Chondrocyte (in vitro differentiated cells): ENCODE measurements at places on chromosomes 7 and 10. TPM values are rescaled to one million over a fixed set of nuclear protein-coding genes. Genes with fewer than 3 reads are reported as not detected.

DNA sequence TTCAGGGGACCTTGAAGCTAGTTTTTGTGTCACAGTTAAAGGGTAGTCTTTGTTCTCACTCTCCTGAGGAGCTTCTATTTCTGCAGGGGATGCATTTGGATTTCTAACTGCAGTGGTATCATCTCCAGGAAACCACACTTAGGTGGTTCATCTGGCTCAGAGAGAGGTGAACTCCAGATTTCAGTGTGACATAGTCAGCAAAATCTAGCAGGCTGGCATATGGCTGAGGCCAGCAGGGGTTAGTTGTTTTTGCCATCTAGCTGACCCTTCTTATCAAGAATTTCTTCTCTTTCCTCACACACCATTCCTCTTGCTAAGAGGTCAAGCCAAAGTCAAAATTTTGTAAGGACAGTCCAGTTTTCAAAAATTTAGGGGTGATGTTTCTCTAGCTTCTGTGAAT is 248.2 kb downstream of the REEP3 start:
- no peak for DNase-seq

- no peak for DNase-seq
Observed at GRCh38 chr10:83012866-83013265, 1126.4 kb upstream of the GHITM start.

DNA sequence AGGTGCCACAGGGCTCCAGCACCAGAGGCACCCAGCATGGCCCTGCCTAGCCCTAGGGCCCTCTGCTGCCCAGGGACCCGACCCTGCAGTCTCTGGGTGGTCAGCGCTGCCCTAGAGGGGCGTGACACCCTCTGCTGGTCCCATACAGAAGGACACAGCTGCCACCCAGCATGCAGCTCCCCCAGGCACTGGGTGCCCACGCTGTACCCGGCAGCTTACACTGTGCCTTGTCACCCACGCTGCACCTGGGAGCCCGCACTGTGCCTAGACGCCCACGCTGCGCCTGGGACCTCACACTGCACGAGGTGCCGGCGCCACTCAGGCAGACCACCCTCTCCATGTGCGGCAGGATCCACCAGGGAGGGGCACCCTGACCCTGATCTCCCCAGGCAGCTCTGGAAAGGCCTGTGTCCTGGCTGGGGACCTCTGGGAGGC is 55.2 kb downstream of the PWWP2B start:
- peak; percentile 88 for DNase-seq

- DNase-seq, result no peak
Observed at GRCh38 chr7:103902917-103903316, 86.5 kb downstream of the RELN start.

GRCh38 chr10:11037991-11038390 is 20.3 kb downstream of the CELF2 start:
- no peak for DNase-seq

- DNase-seq, result peak; percentile 86
Observed at GRCh38 chr7:102468478-102469350, 3.9 kb downstream of the LRWD1 start.

DNA sequence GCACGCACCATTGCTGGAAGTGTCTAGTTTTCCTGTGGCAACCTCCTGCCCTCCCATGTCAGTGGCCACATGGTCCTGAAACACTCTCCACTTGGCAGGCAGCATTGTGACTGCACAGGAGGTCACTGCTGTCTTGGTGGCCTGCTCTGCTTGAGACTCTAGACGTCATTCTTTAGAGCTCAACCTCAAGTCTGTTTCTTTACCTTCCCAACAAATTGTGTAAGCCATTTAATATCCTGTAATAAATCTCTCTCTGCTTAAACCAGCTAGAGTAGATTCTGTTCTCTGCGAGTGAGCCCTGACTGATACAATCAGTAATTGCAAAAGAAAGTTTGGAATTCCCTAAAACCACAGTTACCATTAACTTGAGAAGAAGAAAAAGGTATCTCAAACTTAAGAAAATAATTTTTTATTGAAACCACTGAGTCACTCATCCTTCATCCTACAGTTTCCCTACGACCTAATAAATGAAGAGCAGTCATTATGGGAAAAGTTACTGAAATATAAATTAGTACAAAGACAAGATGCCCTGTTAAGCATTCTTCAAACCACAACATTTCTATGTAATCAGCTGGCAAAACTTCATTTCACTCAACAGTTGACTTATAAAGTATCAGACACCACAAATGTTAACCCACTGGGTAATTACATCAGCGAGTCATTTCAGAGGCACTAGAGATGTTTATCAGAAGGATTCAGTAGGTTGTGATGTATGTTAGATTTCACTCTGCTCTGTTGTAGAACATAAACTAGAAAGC is 18.0 kb downstream of the SLC25A13 start:
- DNase-seq, result no peak

- DNase-seq, result no peak
Observed at GRCh38 chr10:37803269-37803668, 54.1 kb downstream of the ZNF248 start.

DNA sequence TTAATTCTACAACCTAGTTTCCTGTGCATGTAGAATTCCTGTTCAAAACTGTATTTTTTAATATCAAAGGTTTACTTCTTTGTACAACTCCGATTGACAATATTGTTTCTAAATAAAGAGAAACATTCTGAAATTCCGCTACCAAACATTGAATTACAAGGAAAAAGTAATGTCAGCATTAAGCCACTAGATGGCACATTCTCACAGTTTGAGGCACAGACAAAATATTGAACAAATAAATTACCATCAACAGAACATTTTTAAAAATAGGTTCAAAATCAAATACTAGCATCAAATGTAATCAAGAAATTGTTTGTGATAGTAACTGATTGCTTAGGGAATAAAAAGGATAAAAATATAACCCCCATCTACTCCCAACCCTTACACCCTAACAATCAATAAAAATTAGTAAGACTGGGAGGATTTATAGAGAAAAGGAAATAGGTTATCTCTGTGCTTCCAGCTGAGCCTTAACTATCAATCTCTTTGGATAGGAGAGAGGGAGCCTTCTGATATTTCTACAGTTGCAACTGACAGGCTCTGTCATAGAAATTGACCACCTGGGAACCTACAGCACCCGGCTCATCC is 86.6 kb upstream of the C7orf33 start:
- DNase-seq, result no peak

DNA sequence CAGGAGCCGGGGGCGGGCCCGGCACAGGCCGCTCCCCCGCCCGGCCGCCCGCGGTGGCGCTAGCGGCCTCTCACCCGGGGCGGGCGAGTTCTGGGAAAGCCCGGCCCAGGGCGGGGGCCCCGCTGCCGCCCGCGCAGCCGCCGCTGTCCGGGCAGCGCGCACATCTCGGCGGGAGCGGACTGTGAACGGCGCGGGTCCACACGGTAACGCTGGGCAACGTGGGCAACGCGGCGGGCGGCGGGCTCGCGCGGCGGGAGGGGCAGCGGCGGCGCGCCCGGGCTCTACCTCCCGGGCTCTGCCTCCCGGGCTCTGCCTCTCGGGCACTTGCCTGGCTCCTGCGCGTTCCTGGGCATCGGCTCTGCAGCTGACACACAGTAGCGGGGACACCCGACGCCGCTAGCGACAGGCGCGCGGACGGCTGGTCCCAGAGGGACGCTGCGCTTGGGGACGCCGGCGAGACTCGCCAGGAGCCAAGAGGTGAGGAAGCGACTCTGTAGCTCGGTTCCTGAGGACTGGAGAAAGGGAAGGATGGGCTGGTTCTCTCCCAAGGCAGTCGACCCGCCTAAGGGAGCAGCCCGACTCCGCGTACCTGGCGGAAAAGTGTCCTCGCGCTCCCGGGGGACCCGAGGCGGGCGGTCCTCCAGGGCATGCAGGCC is at the start of gene PLCE1:
Gene PLCE1 (plus strand): TSS at position 150 of the 656 bp plus-strand sequence. CDS start 37,116 bp downstream, outside the sequence.
- DNase-seq, result peak; percentile 89

DNA sequence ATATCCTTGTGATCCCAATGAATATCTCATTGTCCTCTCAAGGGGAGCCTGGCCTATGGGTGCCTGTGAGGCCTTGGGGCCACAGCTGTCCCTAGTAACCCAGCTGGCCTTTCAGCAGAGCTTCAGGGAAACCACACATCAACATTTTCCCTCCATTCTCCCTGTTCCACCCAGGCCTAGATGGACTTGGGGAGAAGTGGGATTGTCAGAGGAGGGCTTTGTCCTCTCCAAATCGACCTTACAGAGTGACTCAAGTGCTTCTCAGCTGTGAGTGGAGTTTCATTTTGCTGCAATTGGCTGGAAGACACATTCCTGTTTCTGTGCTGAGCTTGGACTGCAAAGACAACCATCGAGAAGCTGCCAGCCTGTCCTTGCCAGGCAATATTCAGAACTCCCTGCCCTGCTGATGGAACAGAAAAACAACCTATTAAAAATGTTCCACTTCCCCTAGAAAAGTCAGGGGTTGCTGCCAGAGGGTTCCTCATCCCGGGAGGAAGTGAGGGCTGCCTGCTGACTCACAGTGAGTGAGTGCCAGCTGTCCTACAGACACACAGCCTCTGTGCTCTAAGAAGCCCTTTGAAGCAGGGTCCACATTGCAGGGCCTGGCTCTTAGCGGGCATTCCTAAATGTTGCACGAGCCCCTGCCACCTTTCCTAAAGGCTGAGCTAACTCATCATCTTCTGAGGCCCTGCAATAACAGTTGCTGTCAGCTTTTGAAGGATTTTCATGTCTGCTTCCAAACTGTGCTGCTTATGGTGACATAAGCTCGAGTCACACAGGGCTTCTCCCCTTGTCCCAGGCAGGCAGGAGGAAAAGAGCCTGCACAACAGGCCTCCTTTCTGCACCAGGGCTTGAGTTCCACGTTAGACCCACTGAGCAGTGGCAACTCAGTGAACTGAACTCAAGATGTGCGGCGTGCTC is 20.5 kb downstream of the STRA8 start:
- no peak for DNase-seq

- no peak for DNase-seq
Observed at GRCh38 chr10:71582019-71582418, 137.6 kb downstream of the C10orf105 start.

- DNase-seq, result no peak
Observed at GRCh38 chr10:116000151-116000842, 272.7 kb downstream of the GFRA1 start.

DNA sequence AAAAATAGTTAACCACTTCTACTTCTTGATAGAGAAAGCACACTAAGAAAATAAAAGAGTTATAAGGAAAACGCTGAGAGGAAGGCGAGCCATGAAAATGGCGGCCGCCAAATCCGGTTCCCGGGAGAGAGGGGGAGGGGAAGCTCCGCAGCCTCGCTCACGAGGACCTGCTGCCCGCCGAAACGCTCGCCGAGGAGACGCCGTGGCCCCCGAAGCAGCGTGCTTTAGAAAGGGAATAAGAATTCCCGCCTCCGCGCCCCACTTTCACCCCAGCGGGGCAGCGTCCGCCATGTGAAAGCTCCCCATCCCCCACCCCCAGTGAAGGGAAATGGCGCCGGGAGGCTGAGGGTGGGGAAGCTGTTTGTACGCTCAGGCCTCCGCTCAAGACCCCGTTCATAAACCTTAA is 505 bp downstream of the HNRNPA2B1 start:
- no peak for DNase-seq

DNA sequence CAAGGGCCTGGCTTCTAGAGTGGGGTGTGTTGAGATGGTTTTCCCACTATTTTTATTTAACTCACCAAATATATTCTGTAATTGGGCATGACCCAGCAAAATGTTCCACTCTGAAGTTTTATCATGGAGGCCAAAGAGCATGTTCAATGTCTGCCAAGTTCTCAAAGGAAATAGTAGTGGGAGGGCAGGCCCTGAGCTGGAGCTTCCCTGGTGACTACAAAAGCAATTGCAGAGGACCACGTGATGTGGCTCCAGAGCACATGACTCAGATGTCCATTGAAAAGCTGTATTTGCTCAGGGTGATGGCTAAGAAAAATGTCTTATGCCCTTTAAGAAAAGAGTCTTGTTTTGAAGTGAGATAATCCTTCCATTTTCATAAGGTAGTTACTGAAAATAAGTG is 1024.8 kb downstream of the LRMDA start:
- no peak for DNase-seq

DNA sequence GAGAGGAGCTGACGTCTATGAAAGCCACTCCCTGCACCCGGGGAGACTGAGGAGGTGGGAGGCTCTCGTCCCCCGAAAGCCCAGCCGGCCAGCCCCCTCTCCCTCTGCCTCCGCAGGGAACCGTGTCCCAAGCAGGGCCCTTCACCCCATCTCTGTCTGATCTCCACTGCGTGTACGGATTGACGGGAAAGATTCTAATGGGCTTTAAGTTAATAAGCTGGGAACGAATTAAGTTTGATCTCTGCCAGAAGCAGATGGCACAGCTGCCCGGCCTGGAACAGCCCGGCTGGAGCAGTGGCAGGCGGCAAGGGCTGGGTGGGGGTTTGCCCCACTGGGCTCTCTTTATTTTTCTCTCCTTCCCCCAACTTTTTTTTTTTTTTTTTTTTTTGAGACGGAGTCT is 6.1 kb upstream of the SLC29A4 start:
- DNase-seq, result no peak

DNA sequence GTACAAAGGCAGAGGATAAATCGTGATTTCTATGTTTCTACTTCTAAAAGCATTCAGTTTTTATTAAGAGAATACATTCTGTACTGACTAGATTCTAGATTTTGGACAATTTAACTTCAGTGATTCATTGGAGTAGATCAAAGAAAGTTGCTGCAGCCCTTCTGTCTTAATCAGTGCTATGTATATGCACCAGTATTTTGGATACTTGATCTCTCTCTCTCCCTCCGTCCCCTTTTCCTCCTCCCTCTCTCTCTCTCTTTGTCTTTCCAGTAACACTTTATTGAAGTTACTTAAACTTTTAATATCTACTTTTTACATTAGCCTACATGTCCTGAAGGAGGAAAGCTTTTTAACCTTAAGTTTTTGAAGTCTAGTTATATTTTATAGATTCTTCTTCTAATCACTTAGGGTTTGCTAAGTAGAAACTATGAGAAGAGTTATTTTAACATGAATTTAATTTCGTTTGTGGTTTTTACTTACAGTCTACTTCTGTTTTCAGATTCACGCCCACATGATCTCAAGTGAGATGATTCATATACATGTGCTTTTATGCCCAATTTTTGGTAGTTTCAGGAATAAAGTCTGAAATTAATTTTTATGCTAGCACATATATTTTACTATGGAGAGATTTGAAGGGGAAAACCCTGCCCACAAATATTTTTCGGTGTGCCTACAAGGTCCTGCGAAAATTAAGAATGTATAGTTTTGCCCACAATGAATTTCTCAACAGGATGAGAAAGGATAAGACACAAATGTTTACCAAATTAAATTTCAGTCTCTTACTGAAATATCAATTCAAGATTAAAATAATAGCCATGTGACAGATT is 9.1 kb downstream of the MDFIC start:
- DNase-seq, result no peak

- DNase-seq, result no peak
Observed at GRCh38 chr7:119664601-119665000, 608.4 kb upstream of the KCND2 start.

GRCh38 chr7:114819616-114820362 is 102.1 kb upstream of the MDFIC start:
- no peak for DNase-seq

The KAZALD1 gene
- 18.9 to 43.4 TPM (median 19.8 TPM) in 3 replicates for total RNA-seq

The SH2D4B gene
- 0.07 TPM in 1 of 3 replicates, not detected in the others for total RNA-seq

The HOGA1 gene
- total RNA-seq, result 0.12 TPM in 1 of 3 replicates, not detected in the others

The ASB4 gene
- not detected in 3 replicates for total RNA-seq

The SRRM3 gene
- total RNA-seq, result 1.4 to 2.6 TPM (median 1.7 TPM) in 3 replicates

The HOXA3 gene
- 9.3 to 12.1 TPM in 2 of 3 replicates, not detected in the other for total RNA-seq

The TRA2A gene
- 58.3 to 93.2 TPM (median 60.9 TPM) in 3 replicates for total RNA-seq

The TAF5 gene
- total RNA-seq, result 3.1 to 3.9 TPM (median 3.3 TPM) in 3 replicates

The LOXL4 gene
- 1.7 to 3.2 TPM (median 1.9 TPM) in 3 replicates for total RNA-seq

The NFE2L3 gene
- total RNA-seq, result 0.17 to 0.79 TPM (median 0.52 TPM) in 3 replicates

The ANXA8 gene
- 0.27 to 0.77 TPM in 2 of 3 replicates, not detected in the other for total RNA-seq

The ITIH5 gene
- 3.4 to 19.5 TPM (median 4.1 TPM) in 3 replicates for total RNA-seq

The GPR26 gene
- not detected in 3 replicates for total RNA-seq

The INHBA gene
- 581 to 610 TPM (median 601 TPM) in 3 replicates for total RNA-seq

The CRYGN gene
- not detected in 3 replicates for total RNA-seq

The COL26A1 gene
- 102 to 156 TPM (median 155 TPM) in 3 replicates for total RNA-seq

The DNAJC2 gene
- 17.6 to 26.9 TPM (median 18.3 TPM) in 3 replicates for total RNA-seq

The SPDYE9 gene
- not detected in 3 replicates for total RNA-seq
